DND-41 (cell line): ENCODE measurements at places on chromosomes 7 and 10.

DNA sequence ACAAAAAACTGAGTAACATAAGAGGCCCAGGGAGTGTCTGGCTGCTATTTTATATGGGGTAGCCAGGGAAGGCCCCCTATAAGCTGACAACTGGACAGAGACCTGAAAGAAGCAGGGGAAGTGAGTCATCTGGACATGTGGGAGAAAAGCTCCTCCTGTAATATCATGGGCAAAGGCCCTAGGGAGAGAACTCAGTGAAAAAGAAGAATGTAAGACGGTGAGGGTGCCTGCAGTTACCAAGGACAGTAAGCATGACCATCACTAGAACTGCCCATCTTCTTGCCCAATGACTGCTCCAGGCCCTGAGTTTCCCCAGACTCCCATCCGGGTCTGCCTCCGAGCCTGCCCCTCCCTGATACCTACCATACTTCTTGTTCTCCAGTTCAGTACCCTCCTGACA, 2.3 kb downstream of the ELMO1 start:
- H3K36me3 ChIP-seq = no peaks in the 10 kb centered on the region
- DNase-seq = no peak
- H3K27me3 ChIP-seq = peaks cover 82% of the 10 kb centered on the region
- H3K27ac ChIP-seq = no peak overlapping the region

- no peaks in the 10 kb centered on the region; the same call in 1 of the 2 replicates for H3K4me1 ChIP-seq
- H3K27me3 ChIP-seq = no peaks in the 10 kb centered on the region
Measured at GRCh38 chr7:49001610-49002033, 77.3 kb downstream of the CDC14C start.

- H3K27ac ChIP-seq = peak overlapping the region; percentile 10; the same call in 1 of the 2 replicates
- no peak overlapping the region for H3K4me3 ChIP-seq
- H3K27me3 ChIP-seq = no peaks in the 10 kb centered on the region
- peaks cover 54% of the 10 kb centered on the region for H3K4me1 ChIP-seq
Measured at GRCh38 chr10:4649471-4649870, 176.5 kb upstream of the AKR1E2 start.

DNA sequence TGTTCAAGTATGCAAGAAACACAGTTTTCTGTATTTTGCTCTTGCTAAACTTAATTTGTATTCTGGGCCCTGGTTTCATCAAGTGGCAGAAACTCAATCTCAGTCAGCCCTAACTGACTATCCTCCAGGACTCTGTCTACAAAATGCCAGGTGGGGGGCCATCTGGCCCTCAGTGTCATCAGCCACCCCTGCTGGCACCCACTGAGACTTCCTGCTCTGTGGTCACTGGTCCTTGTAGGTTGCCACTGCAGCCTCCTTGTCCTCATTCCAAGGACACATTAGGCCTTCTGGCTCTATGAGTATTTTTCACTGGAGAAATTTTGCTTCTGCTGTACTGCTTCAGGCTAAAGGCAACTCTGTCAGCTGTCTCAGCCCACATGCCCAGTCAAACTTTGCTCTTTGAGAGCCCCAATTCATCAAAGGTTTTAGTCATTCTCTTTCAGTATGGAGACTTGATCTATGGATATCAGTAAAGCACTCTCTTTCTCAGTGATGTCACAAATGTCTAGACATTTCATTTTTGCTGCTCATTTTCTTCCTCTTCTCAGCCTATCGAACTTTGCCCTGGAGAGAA, 163.6 kb downstream of the KCND2 start:
- no peaks in the 10 kb centered on the region for H3K4me1 ChIP-seq
- no peaks in the 10 kb centered on the region for H3K36me3 ChIP-seq
- no peaks in the 10 kb centered on the region for H3K27me3 ChIP-seq
- H3K27ac ChIP-seq = no peak overlapping the region
- DNase-seq = no peak
- no peak overlapping the region for H3K4me3 ChIP-seq

- no peaks in the 10 kb centered on the region for H3K4me1 ChIP-seq
- no peaks in the 10 kb centered on the region for H3K27me3 ChIP-seq
- no peak for DNase-seq
Measured at GRCh38 chr7:34463830-34464229, 194.2 kb upstream of the NPSR1 start.

DNA sequence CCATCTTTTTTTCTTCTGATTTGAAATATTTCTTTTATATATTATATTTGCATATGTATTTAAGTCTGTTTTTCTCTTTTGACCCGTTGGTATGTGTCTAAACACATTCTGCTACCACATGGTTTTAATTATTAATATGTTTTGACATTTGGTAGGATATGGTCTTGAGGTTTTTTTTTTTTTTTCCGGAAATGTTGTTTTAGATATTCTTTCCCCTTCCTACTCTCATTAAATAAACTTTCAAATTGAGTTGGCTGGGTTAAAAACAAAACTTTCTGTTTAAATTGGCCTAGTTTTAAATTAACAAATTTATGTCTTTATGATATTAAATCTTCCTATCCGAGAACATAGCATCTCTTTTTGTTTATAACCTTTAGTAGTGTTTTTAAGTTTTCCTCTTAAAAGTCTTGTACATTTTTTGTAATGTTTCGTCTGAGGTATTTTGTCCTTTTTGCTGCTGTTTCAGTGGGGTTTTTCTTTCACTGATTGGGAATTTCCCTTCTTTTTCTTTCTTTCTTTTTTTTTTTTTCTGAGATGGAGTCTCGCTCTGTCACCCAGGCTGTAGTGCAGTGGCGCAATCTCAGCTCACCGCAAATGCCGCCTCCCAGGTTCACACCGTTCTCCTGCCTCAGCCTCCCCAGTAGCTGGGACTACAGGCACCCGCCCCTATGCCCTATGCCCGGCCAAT, 25.4 kb downstream of the STAM start:
- no peak overlapping the region for H3K27ac ChIP-seq
- H3K4me3 ChIP-seq = no peak overlapping the region
- no peaks in the 10 kb centered on the region for H3K4me1 ChIP-seq
- H3K36me3 ChIP-seq = no peaks in the 10 kb centered on the region; the same call in 1 of the 2 replicates
- DNase-seq = no peak

DNA sequence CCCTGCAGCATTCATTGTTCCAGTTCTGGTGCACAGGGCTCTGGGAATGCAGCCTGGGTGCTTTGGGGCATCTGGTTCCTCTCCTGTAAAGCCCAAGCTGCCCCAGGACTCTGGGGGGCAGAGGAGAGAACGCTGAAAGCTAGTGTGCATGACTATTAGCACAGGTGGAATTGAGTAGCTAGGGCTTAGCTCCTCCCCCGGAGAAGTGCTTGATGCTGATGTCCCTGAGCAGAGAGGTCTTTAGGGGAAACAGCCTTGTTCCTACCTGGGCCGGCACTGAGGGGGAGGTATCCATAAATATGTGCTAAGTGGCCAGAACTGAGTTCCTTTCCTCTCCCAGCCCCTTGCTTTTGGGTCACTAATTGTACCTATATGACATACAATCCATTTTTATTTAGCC, 3.9 kb downstream of the ADCY1 start:
- no peaks in the 10 kb centered on the region for H3K27me3 ChIP-seq
- DNase-seq = no peak
- H3K27ac ChIP-seq = no peak overlapping the region
- H3K4me1 ChIP-seq = no peaks in the 10 kb centered on the region
- no peaks in the 10 kb centered on the region for H3K36me3 ChIP-seq

GRCh38 chr7:2771274-2771731, 72.8 kb downstream of the GNA12 start:
- no peak for DNase-seq
- H3K27ac ChIP-seq = no peak overlapping the region
- H3K27me3 ChIP-seq = no peaks in the 10 kb centered on the region
- H3K4me1 ChIP-seq = no peaks in the 10 kb centered on the region
- 0 out of 2 replicates have a peak, but pooled peaks cover 3% of the 10 kb centered on the region for H3K36me3 ChIP-seq
